Central memory CD8-positive, alpha-beta T cell (primary cell): ENCODE measurements at places on chromosomes 12 and 14.

GRCh38 chr14:31837031-31837430, 240.1 kb upstream of the ARHGAP5 start:
- H3K27me3 ChIP-seq = no peaks in the 10 kb centered on the region
- no peaks in the 10 kb centered on the region for H3K4me1 ChIP-seq
- H3K27ac ChIP-seq = no peak overlapping the region
- DNase-seq = no peak
- peaks cover 5% of the 10 kb centered on the region for H3K36me3 ChIP-seq
- H3K4me3 ChIP-seq = no peak overlapping the region

GRCh38 chr14:104870368-104871144, 5.5 kb downstream of the CEP170B start:
- DNase-seq = no peak
- no peaks in the 10 kb centered on the region for H3K36me3 ChIP-seq
- H3K4me1 ChIP-seq = peaks cover 7% of the 10 kb centered on the region
- H3K27ac ChIP-seq = peak overlapping the region; percentile 38

DNA sequence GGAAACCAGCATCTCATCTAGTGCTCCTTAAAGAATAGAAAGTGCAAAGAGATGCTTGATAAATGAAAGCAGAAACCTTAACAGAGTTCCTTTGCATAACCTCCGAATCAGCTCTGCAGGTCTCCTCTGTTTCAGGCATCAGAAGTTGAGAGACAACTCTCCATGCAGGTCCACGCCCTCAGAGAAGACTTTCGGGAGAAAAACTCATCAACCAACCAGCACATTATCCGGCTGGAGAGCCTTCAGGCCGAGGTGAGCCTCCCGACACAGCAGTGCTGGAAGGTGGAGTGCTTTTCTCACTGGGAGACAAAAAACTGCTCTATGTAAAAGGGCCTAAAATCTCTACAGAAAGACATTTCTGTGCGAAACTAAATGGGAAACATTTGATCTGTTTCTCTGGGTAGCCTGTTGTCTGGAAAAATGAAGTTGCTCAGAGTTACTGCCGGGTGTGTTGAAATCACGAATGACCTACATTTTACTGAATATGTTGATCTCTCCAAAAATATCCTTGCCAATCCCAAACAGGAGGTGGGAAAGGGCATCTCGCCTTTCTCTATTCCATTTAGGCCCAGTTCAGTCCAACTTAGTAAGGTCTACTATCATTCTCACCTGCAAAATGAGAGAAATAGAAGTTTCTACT, 54.9 kb downstream of the RAB35 start:
- DNase-seq = no peak
- H3K4me1 ChIP-seq = peaks cover 5% of the 10 kb centered on the region
- H3K27me3 ChIP-seq = no peaks in the 10 kb centered on the region
- peaks cover 14% of the 10 kb centered on the region for H3K36me3 ChIP-seq
- H3K4me3 ChIP-seq = no peak overlapping the region
- no peak overlapping the region for H3K27ac ChIP-seq

DNA sequence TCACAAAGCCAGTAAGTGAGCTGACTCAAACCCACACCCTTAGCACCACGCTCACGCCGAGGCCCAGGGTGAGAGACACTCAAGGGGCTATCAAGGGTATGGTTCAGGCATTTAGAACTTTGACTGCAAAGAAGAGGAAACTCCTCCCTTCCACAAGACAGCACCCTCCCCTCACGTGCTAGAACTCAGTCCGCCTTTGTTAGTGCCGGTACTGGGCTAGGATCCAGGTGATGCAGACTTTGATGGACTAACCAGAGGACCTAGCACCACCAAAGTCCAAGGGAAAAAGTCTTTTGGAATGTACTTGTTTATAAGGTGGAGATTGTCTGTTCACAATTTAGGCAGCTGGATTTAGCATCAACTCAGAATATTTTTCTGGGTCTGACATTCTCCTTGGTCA, 33.7 kb downstream of the VWF start:
- DNase-seq = no peak
- no peak overlapping the region for H3K4me3 ChIP-seq
- no peak overlapping the region for H3K27ac ChIP-seq
- no peaks in the 10 kb centered on the region for H3K36me3 ChIP-seq
- no peaks in the 10 kb centered on the region for H3K4me1 ChIP-seq

- no peaks in the 10 kb centered on the region for H3K36me3 ChIP-seq
- no peak for DNase-seq
- no peak overlapping the region for H3K4me3 ChIP-seq
- H3K4me1 ChIP-seq = peaks cover 16% of the 10 kb centered on the region
- H3K27ac ChIP-seq = no peak overlapping the region
Measured at GRCh38 chr14:68753690-68754089, 39.2 kb downstream of the ZFP36L1 start.

DNA sequence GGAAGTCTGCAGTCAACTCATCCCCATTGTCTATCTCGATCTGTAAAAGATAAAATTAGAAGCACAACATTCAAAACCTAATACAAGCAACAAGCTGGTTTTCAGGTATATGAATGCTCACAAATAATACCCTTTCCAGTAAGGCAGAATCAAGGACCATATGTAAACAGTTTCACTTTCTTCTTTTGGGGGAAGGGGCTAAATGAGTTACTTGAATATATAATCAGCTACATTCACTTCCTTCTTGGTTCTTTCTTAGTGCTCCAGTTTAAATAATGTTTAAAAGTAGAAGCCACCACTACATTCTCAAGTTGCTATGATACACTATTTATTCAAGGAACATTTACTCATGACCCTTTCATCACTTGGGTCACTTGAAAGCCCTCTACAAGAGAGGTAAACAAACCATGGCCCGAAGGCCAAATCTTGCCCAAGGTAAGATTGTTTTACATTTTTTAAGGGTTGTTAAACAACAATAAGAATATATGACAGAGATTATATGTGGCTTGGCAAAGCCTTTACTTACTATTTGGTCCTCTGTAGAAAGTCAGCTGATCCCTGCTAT, 10.3 kb downstream of the TWF1 start:
- H3K27ac ChIP-seq = no peak overlapping the region
- H3K4me3 ChIP-seq = no peak overlapping the region
- H3K27me3 ChIP-seq = no peaks in the 10 kb centered on the region
- DNase-seq = no peak

DNA sequence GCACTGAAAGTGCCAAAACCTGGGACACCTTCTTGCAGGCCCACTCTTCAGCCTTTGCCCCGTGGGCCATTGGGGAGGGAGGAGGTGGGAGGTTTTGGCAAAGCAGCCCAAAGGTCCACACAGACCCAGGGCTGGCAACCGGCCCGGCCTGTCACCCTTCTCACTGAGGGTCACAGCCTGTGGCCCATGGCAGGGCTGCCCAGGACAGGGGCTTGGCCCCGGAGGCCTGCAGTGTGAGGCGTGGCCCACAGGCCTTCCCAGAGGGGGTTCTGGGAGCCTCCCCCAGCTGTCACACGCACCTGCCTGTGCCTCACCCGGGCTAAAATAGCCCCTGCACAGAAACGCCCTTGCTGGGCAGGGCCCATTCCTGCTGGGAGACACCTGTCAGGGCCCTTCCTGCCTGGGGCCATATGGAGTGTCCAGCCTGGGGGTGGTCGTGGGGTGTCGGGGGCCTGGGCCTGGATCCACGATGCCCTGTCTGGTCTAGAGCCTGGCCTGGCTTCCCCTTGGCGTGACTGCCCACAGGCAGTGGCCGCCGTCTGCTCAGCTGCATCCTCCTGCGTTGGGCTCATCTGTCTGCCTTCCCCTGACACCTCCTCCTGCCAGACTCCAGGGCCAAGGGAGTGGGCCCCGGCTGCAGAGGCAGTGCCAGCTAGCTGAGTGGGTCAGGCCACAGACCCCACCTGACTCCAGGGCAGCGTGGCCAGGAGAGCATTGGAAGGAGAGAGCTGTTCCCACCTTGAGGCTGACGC, 19.2 kb downstream of the PACS2 start:
- H3K4me1 ChIP-seq = peaks cover 35% of the 10 kb centered on the region
- no peak overlapping the region for H3K27ac ChIP-seq
- no peak for DNase-seq
- H3K36me3 ChIP-seq = peaks cover 2% of the 10 kb centered on the region

- peaks cover 35% of the 10 kb centered on the region for H3K4me1 ChIP-seq
- DNase-seq = no peak
- peak overlapping the region; percentile 84 for H3K4me3 ChIP-seq
- peaks cover 17% of the 10 kb centered on the region for H3K36me3 ChIP-seq
Measured at GRCh38 chr12:122979001-122979907, 1.2 kb upstream of the ARL6IP4 start.

- H3K4me1 ChIP-seq = no peaks in the 10 kb centered on the region
- DNase-seq = no peak
- no peak overlapping the region for H3K27ac ChIP-seq
- H3K27me3 ChIP-seq = no peaks in the 10 kb centered on the region
- no peak overlapping the region for H3K4me3 ChIP-seq
- peaks cover 1% of the 10 kb centered on the region for H3K36me3 ChIP-seq
Measured at GRCh38 chr12:46304070-46304469, 35.2 kb upstream of the SLC38A1 start.

DNA sequence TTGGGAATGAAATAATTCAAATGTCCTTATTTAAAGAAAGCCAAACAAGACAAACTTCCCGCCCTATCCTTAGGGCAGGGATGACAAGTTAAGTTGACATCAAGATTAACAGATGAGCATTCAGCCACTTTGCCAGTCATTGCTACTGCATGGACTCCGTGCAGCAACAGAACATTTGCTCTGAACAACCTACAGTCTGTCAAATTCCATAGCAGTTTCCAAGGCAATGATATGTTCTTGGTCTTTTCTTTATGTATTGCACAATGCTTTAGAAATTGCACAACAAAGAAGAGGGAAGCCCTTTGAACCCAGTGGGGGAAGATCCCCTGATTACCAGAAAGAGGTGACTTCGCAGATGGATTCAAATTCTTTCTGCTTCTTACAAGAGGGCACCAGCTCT, 269.8 kb downstream of the BCAT1 start:
- H3K4me1 ChIP-seq = no peaks in the 10 kb centered on the region
- no peak overlapping the region for H3K27ac ChIP-seq
- no peaks in the 10 kb centered on the region for H3K27me3 ChIP-seq
- DNase-seq = no peak

DNA sequence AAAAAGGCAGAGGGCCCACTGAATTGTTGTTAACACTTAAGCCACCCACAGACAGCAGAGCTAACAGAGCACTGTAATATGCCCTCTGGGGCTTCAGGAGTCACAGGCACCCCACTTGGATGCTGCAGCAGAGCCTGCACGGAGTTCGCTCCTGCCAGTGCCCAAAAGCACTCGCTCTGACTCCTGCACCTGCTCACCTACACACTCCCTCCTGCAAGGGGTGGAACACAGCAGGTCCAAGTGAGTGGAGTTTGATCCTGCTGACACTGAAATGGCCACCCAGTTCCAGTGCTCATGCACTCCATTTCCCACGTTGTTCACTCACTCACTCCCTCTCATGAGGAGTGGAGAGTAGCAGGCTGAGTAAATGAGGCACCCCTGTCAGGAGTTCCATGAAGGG, 68.8 kb downstream of the OSBPL8 start:
- H3K4me3 ChIP-seq = no peak overlapping the region
- peaks cover 46% of the 10 kb centered on the region for H3K4me1 ChIP-seq
- no peak for DNase-seq
- peaks cover 12% of the 10 kb centered on the region for H3K36me3 ChIP-seq
- H3K27ac ChIP-seq = no peak overlapping the region

- peak overlapping the region; percentile 96 for H3K27ac ChIP-seq
- peaks cover 72% of the 10 kb centered on the region for H3K4me1 ChIP-seq
- peaks cover 65% of the 10 kb centered on the region for H3K36me3 ChIP-seq
- DNase-seq = no peak
- H3K27me3 ChIP-seq = no peaks in the 10 kb centered on the region
- peak overlapping the region; percentile 94 for H3K4me3 ChIP-seq
Measured at GRCh38 chr12:31961137-31961536, 1.9 kb downstream of the RESF1 start.

- H3K4me1 ChIP-seq = no peaks in the 10 kb centered on the region
- H3K36me3 ChIP-seq = no peaks in the 10 kb centered on the region
- no peaks in the 10 kb centered on the region for H3K27me3 ChIP-seq
- no peak overlapping the region for H3K27ac ChIP-seq
Measured at GRCh38 chr14:79834868-79835267, 376.4 kb downstream of the DIO2 start.

- no peaks in the 10 kb centered on the region for H3K27me3 ChIP-seq
- no peak overlapping the region for H3K27ac ChIP-seq
- peaks cover 56% of the 10 kb centered on the region for H3K4me1 ChIP-seq
- peaks cover 2% of the 10 kb centered on the region for H3K36me3 ChIP-seq
Measured at GRCh38 chr12:112750971-112751370, 40.6 kb upstream of the RPH3A start.

DNA sequence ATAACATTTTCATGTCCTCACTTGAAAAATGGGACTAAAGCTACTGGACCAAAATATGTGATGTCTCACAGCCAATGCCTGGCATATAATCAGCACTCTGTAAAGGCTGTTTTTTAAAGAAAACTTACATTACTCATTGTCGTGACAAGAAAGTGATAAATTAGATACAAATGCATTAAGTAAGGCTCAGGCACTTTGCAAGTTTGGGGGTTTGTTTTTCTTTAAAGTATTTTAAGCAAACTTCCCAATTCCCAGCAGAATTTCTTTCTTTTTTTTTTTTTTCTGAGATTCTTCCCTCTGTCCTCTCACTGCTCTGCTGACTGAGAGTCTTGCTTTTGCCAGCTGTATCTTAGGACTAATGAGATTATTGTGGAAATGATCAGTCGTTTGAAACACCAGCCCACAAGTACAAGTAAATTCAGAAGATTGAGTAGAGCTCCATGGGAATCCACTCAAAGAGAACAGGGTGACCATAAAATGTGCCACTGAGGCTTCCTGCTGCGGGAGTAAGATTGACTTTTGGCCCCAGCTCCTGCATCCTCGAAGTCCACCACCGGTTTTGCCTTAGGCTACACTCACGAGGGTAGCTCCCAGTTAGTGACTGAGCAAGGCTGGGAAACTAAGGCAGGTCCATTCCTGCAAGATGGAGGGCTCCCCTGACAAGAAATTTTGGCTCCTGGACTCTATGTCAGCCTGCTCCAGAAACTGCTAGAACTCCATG, 82.8 kb downstream of the TMTC1 start:
- no peaks in the 10 kb centered on the region for H3K36me3 ChIP-seq
- no peak overlapping the region for H3K27ac ChIP-seq
- DNase-seq = no peak
- no peak overlapping the region for H3K4me3 ChIP-seq
- H3K27me3 ChIP-seq = peaks cover 7% of the 10 kb centered on the region
- H3K4me1 ChIP-seq = no peaks in the 10 kb centered on the region

DNA sequence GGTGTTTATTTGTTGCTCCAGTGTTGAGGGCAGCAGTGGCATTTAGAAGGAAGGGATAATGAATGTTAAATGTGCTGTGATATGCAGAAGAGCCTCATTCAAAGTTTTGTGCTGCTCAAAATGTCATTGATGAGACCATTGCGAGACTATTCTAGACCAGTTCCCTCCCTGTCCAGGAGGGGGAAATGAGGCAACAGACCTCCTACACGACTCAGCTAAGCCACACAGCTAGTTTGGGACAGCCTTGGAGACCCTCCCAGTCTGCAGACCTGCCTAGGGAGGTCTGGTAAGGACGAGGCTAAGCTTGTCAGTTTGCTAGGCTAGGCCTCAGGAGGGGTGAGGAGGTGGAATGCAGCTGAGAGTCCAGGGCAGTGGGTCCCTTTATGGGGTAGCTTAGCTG, 116.0 kb downstream of the NRXN3 start:
- peaks cover 17% of the 10 kb centered on the region for H3K27me3 ChIP-seq
- no peaks in the 10 kb centered on the region for H3K4me1 ChIP-seq
- H3K36me3 ChIP-seq = no peaks in the 10 kb centered on the region
- no peak overlapping the region for H3K27ac ChIP-seq
